ENCODE measurements at places on chromosomes 6 and 20.

GRCh38 chr20:50478162-50478990 lies 31.8 kb upstream of the PTPN1 start:
- DNase-seq = peak; percentile 61

GRCh38 chr20:53138454-53139262 lies 166.5 kb downstream of the TSHZ2 start:
- no peak for DNase-seq

GRCh38 chr6:157090736-157091135 lies 232.6 kb downstream of the TMEM242 start:
- no peak for DNase-seq

DNA sequence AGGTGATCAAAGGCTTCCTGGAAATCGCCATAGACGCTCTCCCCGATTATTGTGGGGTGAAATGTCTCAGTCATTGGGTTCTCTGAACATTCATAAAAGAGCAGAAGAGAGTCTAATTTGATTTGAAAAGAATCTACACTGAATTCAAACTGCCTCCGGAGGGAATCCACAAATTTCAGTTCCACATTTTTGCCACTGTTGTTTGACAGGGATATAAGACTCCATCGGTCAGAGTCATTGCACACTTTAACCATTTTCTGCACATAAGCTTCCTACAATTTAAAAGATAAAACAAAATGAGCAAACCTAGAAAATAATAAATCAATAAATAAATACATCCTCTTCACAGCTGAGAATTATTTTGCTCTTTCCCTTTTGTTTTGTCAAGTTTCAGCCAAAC lies 2.3 kb downstream of the TENT5A start:
- no peak for DNase-seq

DNA sequence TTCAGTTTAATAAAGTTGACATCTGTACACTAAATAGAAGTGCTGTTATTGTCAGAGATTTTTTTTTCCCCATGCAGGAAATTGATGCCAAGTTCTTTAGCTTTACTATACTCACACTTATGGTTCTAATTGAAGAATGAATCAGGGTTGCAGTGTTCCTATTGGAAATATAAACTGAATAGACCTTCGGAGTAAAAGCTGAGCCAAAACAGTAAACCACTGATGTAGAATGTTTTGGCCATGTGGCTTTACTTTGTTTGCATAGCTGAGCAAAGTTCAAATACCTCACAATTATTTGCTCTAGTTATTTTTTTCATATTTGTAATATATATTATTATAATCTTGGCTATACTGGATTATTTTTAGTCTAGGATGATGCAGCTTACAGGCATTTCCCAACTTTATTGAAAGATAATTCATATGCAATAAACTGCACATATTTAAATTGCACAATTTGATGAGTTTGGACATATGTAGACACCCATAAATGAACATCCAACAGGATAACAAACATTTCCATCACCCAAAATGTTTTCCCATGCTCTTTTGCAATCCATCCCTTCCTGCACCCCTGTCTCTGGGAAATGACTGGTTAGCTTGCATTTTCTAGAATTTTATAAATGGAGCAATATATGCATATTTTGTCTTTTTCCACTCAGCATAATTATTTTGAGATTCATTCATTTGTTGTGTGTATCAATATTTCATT lies 105.8 kb upstream of the NOX3 start:
- DNase-seq = no peak

GRCh38 chr20:931401-931800 lies 15.3 kb upstream of the ANGPT4 start:
- no peak for DNase-seq

DNA sequence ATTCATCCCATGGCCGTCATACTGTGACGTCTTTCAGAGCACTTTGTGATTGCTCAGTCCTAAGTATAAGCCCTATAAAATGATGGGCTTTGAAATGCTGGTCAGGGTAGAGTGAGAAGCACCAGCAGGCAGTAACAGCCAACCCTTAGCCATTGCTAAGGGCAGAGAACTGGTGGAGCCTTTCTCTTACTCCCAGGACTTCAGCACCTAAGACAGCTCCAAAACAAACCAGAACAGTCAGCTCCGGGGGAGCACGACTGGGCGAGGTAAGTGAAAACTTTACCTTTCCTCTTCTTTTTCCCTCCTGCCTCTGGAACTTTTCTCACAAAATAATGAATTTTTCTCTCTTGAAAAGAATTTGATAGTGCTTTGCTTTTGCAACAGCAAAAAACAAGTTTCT lies at the start of gene VIP:
Gene VIP (plus strand): TSS at position 104 of the 400 bp plus-strand sequence. CDS start 1,381 bp downstream, outside the sequence.
- no peak for DNase-seq

- DNase-seq = no peak
Measured at GRCh38 chr6:147595961-147596360, 87.5 kb downstream of the SAMD5 start.

- no peak for DNase-seq
Measured at GRCh38 chr20:53963635-53964034, 106.8 kb downstream of the BCAS1 start.

DNA sequence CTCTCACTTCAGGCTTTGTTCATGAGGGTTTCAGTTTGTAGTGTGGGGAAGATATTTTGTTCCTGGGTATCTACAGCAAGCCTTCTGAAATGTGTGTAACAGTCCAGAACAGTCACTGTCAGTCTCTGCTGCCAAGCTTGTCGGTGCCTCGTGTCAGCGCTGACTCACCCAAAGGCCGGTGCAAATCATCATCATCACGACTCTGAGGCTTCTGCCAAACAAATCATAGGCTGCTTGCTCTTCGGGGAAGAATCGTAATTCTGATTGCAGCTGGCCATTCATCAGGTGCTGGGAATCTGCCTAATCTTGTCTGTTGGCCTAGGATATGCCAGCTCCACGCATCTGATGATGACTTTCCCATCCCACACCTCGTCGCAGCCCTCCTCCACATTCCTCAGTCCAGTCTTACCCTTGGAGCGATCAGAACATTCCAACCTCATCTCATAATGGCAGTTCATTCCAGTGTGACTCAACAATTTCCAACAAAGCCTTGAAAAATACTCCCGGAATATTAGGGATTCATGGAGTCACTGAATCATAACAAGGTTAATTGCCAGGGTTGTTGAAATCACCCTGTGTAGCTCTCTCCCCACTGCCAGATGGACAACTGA lies 40.9 kb downstream of the ALDH8A1 start:
- DNase-seq = no peak

DNA sequence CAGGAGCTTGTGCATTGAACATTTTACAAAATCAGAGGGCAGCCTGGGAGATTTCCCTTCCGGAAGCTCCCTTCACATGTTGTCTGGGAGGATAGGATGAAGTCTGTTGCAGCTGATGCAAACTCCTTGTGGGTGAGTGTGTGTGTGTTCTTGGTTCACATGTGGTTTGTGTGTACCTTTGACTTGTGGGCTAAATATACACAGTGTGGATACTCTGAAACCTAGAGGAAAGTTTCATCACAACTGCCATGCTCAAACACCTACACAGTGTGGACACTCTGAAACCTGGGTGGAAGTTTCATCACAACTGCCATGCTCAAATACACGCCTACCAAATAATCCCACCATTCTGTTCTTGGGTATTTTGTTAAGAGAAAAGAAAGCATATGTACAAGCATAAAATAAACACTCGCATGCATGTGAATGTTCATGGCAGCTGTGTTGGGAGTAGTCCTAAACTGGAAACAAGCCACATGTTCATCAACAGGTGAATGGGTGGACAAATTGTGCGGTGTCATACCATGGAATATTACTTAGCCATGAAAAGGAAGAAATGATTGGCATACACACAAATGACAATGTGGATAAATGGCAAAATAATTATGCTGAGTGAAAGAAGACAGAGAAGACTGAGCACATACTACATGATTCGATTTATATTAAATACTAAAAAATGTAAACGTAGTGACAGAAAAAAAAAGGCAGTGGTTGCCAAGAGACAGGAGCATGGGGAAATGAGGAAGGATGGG lies 1.8 kb downstream of the SCP2D1 start:
- DNase-seq = no peak

DNA sequence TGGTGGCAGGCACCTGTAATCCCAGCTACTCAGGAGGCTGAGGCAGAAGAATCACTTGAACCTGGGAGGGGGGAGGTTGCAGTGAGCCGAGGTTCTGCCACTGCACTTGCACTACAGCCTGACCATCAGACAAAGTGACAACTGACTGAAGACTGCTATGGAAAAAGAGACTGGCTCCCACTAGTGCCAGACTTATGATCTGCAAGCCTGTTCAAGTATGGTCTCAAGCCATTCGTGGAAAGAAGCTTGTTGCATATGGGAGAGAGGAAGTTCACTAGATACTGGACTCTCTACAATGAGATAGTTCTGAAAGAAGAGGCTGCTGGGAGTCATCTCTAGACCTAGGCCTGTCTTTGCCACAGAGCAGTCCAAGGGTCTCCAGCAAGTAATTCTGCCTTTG lies 26.7 kb downstream of the MDN1 start:
- DNase-seq = no peak

GRCh38 chr20:37796121-37796520 lies 102.3 kb downstream of the CTNNBL1 start:
- no peak for DNase-seq

- no peak for DNase-seq
Measured at GRCh38 chr6:117169781-117170281, 95.5 kb upstream of the VGLL2 start.

DNA sequence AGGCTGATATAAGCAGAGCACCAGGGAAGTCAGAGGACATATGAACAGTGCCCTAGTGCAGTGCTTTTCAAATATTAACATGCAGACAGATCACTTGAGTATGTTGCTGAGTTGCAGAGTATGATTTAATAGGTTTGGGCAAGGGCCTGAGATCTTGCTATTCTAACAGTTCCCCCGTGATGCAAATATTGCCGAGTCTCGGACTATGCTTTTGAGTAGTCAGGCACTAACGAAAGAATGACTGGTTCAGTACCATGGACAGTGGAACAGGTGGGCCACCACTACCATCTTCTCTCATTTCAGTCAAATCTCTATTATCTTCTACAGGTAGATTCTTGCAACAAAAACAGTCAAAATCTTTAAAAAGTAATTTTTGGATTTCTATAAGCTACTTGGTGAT lies 3.7 kb upstream of the TMEM200A start:
- DNase-seq = no peak

DNA sequence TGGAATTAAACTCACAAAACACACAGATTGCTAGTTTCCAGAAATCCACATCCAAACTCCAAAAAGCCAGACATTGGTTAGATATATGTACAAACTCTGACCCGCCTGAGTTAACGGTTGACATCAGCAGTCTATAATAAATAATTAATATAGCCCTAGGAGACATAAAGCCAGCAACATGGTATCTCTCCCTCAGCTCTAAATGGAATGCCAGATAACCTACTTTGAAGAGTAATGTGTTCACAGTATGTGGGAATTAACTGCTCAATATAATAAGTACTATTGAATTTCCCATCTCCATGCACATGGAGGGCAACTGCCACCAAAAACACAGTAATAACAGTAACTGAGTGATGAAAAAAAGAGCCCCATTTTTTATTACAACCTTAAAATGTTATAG lies 383.2 kb downstream of the CD83 start:
- DNase-seq = no peak

GRCh38 chr20:4036351-4036750 lies 21.0 kb upstream of the RNF24 start:
- DNase-seq = no peak

DNA sequence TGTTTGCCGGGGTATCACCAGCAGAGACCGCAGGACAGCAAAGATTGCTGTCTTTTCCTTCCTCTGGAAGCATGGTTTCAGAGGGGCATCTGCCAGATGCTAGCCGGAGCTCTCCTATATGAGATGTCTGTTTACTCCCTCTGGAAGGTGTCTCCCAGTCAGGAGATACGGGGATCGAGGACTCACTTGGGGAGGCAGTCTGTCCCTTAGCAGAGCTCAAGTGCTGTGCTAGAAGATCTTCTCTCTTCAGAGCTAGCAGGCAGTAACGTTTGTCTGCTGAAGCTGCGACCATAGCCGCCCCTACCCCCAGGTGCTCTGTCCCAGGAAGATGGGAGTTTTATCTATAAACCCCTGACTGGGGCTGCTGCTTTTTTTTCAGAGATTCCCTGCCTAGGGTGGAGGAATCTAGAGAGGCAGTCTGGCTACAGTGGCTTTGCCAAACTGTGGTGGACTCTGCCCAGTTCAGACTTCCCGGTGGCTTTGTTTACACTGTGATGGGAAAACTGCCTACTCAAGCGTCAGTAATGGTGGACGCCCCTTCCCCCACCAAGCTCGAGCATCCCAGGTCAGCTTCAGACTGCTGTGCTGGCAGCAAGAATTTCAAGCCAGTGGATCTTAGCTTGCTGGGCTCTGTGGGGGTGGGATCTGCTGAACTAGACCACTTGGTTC lies 133.0 kb upstream of the FLRT3 start:
- DNase-seq = no peak

- DNase-seq = no peak
Measured at GRCh38 chr20:44208770-44209169, 1.8 kb downstream of the OSER1 start.

DNA sequence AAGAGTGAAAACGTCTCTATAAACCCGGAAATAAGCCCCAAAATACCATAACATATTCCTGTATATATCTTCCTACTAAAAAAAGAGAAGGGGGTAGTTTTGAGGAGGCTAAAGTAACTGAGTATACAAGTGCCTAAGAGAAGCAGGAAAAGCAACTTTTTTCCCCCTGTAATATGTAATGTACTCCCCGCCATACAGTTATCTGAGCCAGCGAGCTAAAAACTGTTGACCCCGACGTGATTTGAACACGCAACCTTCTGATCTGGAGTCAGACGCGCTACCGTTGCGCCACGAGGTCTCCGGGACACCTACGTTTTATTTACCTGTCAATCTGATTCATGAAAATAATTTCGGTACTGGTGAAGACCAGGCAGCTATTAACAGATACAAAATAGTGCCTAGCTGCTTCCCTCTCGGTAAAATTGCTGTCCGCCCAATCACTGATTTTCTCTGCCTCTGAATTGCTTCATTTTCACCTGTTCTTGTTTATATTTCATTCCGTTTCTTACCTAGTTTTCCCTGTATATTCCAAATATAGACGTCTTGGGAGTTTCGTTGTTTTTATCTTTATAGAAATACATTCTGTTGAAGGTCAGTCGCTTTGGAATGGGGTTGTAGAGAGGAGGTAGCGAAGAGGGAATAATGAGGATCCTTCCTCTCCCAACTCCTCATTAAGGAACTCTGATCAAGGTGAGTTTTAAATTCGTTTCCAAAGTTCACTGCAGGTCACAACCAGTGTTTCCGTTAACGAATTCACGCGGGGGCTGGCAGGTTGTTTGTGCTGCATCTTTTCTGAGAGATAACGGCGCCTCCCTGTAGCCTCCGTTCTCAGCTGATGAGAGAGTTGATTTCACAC lies 33.6 kb upstream of the BTN3A2 start:
- peak; percentile 40 for DNase-seq

GRCh38 chr20:49132995-49133478 lies 55.1 kb downstream of the STAU1 start:
- DNase-seq = no peak

DNA sequence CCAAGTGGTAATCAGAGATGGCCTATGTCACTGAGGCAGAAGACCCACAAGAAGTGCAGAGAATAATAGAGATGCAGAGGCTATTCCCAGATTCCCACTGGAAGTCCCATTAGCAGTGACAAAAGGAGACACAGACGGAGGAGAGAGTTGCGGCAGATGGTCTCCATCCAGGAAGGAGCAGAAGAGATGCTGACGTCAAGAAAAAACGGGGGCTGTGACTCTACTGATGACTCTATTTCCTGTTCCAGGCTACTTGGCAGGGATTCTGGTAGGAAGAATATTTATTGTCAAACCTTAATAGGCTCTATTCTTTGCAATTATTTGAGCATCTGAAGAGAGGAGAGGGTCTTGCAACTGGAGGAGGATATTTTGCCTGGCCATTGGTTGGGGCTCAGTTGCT lies 246.0 kb upstream of the ECI2 start:
- DNase-seq = no peak
